Cardiac ventricle fibroblast (primary cell): ENCODE measurements at places on chromosomes 12 and 14. TPM values are rescaled to one million over a fixed set of nuclear protein-coding genes. Genes with fewer than 3 reads are reported as not detected.

The CPM gene
- 7.2 and 8.9 TPM in 2 replicates for total RNA-seq

The C1QL4 gene
- total RNA-seq: not detected in 2 replicates

The POTEM gene
- total RNA-seq: not detected in 2 replicates

The COL2A1 gene
- not detected in 2 replicates for total RNA-seq

The GPX2 gene
- not detected in 2 replicates for total RNA-seq

The GUCY2C gene
- not detected in 2 replicates for total RNA-seq

The FRS2 gene
- 37.6 and 41.1 TPM in 2 replicates for total RNA-seq

The CD163L1 gene
- not detected in 2 replicates for total RNA-seq

The GPR135 gene
- 2.2 and 2.5 TPM in 2 replicates for total RNA-seq

The SERPINA3 gene
- 731 and 793 TPM in 2 replicates for total RNA-seq

The NPFF gene
- total RNA-seq: not detected in 2 replicates

The TAS2R50 gene
- total RNA-seq: 2.1 and 2.7 TPM in 2 replicates

The HNRNPC gene
- 466 and 553 TPM in 2 replicates for total RNA-seq

The ZNF891 gene
- 1.00 and 1.2 TPM in 2 replicates for total RNA-seq

The RAB3IP gene
- total RNA-seq: 0.56 and 6.9 TPM in 2 replicates

The SYCP3 gene
- not detected in 2 replicates for total RNA-seq

The USP44 gene
- total RNA-seq: under 0.01 TPM in 1 of 2 replicates, not detected in the other

The CMTM5 gene
- total RNA-seq: not detected in 2 replicates

The C1R gene
- 903 and 1,151 TPM in 2 replicates for total RNA-seq

The STAT2 gene
- total RNA-seq: 139 and 194 TPM in 2 replicates

The NOVA1 gene
- 7.4 and 17.1 TPM in 2 replicates for total RNA-seq

The PXMP2 gene
- 17.2 and 24.9 TPM in 2 replicates for total RNA-seq

The PZP gene
- total RNA-seq: not detected in 2 replicates

The FAR2 gene
- total RNA-seq: 5.6 and 7.3 TPM in 2 replicates

The A2ML1 gene
- total RNA-seq: not detected in 2 replicates

The TAS2R30 gene
- 0.59 and 1.8 TPM in 2 replicates for total RNA-seq

The PLEK2 gene
- 0.94 TPM in 1 of 2 replicates, not detected in the other for total RNA-seq

The MIP gene
- not detected in 2 replicates for total RNA-seq
